ENCODE measurements at places on chromosomes 5 and 9.

- DNase-seq = no peak
Observed at GRCh38 chr9:129900263-129901027, 65.2 kb downstream of the USP20 start.

- no peak for DNase-seq
Observed at GRCh38 chr5:1010641-1011046, 2.0 kb downstream of the NKD2 start.

- no peak for DNase-seq
Observed at GRCh38 chr9:101848485-101848919, 110.1 kb upstream of the GRIN3A start.

GRCh38 chr9:129995409-129996160 is 47.4 kb downstream of the FNBP1 start:
- peak; percentile 54 for DNase-seq

Measured in IMR-90 (cell line).